ENCODE measurements at places on chromosomes 13 and 19.

DNA sequence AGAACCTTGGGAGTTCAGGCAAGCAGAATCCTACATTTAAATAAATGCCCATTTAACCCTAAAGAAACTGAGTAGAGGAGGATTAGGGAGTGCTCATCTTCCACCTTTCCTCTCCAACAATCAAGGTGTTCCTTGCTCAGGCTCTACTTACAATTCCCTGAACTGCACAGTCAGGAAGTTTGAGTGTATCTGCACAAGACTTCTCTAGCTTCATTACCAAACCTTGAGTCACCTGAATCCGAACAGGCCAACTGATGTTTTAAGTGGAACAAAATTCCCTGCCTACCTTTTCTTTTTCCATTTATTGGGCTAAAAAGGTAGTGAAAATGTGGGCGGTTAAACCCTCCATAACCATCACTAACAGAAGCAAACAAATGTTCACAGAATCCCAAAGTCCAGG, 78.3 kb downstream of the FOXO1 start:
- no peak for DNase-seq

GRCh38 chr13:50236898-50237318, 221.7 kb downstream of the KCNRG start:
- no peak for DNase-seq

DNA sequence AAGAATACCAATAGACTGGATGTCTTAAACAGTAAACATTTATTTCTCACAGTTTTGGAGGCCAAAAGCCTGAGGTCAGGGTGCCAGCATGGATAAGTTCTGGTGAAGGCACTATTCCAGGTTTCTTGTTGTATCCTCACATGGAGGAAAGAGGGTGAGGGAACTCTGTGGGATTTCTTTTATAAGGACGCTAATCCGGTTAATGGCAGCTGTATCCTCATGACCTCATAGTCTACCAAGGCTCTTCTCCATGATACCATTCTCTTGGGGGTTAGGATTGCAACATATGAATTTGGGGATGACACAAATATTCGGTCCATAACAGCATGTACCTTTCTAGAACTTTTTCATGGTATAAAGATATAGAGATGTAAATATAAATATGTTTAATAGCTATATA, 412.0 kb downstream of the LMO7 start:
- DNase-seq = no peak

GRCh38 chr13:91017669-91018053, 329.8 kb upstream of the MIR17HG start:
- no peak for DNase-seq

DNA sequence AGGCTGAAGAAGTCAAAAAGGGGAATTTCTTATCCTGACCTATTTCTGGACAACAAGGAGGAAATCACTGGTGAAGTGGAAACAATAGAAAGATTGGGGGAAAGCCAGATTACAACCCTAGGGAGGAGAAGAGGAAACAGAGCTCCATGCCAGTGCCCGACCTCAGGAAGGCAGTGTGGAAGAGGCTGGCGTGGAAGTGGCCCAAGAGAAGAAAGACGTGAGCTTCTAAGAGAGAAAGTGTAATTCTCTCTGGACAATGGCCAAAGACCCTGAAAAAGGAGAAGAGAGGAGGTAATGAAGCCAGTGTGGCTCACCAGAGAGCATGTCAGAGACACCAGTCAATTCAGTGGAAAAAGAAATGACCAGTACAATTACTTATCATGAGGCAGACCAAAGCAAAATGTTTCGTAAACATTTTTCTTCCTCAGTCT, 52.6 kb upstream of the URAD start:
- no peak for DNase-seq

DNA sequence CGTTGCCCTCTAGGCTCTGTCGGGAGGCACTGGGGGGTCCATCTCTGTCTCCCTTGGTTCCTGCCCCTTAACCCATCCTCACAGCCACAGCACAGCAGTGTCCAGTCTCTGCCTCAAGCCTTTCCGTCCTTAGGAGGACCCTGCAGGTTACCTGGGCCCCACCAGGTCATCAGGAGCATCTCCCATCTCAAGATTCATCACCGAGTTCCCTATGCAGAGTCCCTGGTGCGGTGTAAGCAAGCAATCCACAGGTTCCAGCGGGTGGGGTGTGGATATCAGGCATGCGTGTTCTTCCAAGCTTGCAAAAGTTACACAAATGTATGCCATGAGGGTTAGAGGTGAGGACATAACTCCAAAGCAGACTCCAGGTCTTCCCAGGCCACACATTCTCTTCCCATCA, 20.9 kb upstream of the GAS6 start:
- DNase-seq = no peak

DNA sequence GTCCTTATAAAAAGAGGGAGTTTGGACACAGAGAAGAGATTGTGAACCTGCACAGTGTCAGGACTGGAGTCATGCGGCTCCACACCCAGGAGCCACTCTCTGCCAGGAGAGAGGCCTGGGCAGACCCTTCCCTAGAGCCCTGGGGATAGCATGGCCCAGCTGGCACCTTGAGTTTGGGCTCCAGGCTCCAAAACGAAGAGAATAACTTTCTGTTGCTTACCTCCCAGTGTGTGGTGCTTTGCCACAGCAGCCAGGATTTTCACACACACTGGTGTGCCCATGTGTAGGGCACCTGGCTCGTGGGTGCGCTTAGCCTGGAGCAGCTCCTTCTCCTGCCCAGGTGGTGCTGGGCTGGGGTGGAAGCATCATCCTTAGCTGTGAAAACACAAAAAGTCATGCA, 344.3 kb downstream of the TEX29 start:
- no peak for DNase-seq

GRCh38 chr19:33234092-33234491, 8.4 kb upstream of the SLC7A10 start:
- no peak for DNase-seq

GRCh38 chr13:98496966-98497365, 79.9 kb downstream of the STK24 start:
- DNase-seq = no peak

DNA sequence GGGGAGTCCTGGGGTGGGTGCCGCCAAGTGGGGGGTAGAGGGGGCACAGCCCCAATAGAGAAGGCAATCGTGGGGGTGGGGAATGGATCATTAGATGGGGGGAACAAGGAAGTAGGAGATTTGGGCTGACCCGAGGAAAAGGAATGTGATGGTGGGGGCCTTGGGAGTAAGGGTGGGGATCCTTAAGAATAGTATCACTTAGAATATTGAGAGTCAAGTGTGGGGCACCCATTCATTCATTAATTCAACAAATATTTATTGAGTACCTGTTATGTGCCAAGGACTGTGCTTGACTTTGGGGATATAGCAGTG, 641 bp downstream of the PPP5C start:
- no peak for DNase-seq

DNA sequence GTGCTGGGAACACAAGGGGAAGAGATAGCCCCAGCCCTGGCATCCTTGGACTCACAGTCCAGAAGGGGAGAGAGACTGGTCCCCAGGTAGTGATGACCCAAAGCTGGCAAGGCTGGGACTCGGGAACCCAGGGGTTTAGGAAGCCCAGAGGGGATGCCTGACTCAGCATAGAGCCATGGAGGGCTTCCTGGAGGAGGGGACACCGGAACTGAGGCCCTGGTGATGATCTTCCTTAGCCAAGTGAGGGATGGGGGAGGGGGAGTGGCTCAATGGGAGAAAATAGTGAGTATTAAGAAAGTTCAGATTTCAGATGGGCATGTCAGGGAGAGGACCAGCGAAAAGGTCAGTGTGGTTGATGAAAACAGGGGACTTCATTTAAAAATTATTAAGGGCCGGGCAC, 26.8 kb downstream of the EXOC3L2 start:
- no peak for DNase-seq

- DNase-seq = no peak
These were observed 505.5 kb upstream of the PCDH9 start for GRCh38 chr13:67735651-67736050.

DNA sequence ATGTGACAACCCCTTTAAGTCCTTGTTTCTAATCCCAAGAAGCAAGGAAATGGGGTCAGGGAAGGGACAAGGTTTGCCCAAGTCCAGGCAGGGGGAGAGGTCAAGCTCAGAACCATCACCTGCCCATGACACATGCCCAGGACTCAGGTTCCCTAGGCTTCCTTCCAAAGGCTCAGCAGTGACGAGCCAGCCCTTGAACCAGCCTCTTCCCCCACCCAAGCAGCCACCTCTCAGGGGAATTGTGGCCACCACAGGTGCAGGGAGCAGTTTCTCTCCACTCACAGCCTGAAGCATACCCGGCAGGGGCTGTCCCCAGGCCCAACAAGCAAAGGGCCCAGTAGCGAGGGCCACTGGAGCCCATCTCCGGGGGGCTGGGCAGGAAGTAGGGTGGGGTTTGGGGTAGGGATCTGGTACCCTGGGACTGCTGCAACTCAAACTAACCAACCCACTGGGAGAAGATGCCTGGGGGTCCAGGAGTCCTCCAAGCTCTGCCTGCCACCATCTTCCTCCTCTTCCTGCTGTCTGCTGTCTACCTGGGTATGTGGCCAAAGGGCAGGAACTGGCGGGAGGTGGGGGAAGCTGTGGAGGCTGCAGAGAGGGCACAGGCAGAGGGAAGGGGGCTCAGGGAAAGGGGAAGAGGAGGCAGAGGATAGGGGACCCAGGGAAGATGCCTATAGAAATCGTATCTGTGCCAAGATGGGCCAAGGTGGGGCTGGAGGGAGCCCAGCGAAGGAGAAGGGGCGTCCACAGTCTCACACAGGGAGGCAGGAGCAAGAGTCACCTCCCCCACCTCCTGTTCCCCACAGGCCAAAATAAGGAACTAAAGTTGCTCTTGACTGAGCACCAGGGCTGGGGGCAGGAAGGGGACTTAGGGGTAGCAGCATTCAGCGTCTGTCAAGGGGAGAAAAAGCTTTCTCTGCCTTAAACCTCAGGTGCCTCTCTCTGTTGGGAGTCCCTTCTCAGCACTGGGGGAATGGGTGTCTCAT, at the start of gene CD79A:
TSS of gene CD79A (plus strand) at position 433 of the 986 bp plus-strand sequence. CDS start at position 459, 26 bp downstream.
- no peak for DNase-seq

DNA sequence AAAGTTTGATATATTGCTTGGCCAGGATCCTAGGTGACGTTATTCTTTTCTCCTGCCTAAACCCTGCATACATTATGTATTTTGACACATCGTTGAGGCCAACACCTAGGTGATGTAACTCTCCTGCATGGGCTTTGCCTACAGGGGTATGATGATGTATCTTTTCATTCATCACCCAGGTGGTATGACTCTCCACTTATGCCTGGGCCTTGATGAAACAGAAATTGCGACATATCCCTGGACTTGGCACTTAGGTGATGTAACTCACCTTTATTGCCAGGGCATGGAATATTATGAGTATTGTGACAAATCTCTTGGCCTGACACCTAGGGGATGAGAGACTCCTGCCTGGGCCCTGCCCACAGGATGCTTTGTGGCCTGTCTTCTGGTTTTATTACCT, 18.5 kb upstream of the ZNF681 start:
- DNase-seq = no peak

- DNase-seq = no peak
These were observed 7.7 kb downstream of the REXO1 start for GRCh38 chr19:1840541-1841115.

DNA sequence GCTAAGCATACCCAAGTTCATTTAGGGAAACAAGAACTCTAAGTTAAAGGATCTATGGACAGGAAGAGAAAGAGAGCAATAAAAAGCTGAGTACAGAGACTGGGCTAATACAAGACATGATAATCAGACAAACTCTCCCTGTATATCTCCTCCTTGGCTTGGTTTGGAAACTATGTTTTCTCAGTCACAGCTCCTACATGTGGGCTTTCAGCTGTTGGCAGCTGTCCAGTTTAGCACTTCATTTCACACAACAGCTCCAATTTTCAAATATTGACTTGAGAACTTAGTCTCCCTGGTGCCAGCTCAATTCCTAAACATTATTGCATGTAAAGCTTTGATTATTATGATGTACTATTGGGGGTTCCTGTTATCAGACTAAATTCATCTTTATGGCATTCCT, 222.8 kb upstream of the OBI1 start:
- DNase-seq = no peak

- no peak for DNase-seq
These were observed 659.0 kb downstream of the SLITRK6 start for GRCh38 chr13:85140192-85140591.

DNA sequence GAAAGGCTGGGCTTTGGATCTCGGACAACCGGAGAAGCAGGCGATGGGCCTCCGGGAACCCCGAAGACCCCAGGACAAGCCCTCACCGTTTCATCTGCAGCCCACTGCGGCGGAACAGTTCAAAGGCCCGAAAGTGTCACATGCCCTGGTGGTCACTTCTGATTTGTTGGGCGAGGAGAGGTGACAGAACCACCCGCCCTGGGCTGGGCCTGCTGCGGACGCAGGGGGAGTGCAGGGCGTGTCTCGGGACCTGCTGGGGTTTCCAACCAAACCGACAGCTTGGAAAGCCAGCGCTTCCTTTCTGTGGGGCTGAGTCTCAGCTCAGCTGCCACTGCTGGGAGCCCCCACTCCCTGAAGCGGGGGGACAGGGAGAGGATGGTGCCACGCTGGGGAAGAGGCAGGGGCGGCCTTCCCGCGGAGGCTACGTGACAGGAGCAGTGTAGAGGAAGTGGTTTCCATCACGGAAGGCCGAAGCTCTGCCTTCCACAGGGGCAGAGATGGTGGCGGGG, 22.8 kb upstream of the ZBTB7A start:
- DNase-seq = no peak

DNA sequence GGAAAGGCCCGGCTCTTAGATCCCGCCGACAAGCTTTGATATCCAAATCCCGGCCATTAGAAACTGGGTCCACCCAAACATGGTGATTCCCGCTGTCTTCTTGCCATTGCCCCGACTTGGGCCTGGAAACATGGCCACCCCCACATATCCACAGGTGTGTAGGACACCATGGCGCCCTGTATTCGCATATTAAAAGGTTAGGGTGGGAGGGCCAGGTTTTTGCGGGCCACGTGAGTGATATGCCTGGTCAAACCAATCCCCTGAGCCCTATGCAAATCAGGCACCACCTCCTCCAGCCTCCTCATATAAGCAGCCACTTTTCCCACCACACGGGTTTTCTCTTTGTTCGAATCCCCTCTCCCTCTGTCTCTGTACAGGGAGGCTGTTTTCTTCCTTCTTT, 766.4 kb downstream of the UQCRFS1 start:
- DNase-seq = no peak

DNA sequence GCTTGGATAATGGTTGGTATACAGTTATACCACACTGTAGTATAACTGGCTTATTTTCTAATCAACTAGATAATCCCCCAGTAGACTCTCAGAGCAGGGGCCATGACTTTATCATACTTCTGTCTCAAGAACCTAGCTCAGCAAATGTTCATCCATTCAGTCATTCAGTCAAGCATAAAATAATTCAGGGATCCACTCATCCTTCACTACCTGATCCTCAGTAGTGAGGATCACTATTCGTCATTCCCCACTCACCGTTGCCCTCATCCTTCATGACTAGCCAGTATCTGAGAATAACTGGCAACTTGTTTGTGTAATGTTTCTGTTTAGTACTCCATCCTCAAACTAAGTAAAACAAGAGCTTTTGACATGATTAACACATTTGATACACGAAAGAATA, 77.6 kb downstream of the TSC22D1 start:
- DNase-seq = no peak
